ENCODE measurements at places on chromosomes 2 and 18.

DNA sequence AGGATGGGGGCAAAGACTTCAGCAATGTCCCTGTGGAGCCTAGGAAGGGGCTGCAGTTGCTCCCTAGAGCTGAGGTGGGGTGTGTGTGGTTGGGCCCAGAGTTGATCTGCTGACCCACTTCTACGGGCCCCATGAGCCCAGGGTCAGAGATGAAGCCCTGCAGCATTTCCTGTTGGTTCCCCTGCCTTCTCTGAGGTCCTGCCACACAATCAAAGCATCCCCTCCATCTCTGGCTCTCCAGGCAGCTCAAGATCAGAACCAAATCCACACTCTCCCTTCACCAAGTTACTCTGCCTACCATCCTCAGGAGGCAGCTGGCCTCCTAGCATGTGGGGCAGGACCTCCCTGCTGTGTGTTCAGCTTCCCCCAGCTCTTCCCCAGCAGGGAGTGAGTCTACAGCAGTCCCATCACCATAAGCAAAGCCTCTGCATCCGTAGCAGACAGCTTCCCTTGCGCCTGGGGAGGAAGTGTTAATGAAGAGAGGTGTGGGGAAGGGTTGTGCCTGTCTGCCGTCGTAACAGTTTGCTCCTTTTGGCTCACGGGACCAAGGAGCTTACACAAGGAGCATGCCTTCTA lies 26.9 kb downstream of the TMEM247 start:
- DNase-seq: no peak

DNA sequence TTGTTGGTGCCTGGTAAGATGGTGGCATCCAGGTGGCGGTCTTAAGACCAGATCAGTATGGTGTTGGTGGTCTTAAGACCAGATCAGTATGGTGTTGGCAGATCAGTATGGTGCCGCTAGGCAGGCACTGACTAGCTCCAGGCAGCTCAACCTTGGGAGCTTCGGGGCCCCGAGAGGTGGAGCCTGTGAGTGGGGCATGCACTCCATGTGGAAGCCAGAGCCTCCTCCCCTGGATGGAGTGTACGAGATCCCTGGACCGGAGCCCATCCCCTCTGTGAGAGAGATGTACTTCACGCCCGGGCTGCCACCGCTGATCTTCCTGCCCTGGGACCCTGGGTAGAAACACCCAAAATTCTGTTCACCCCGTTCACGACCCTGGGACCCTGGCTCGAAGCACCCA lies 19.0 kb downstream of the MALT1 start:
- DNase-seq: no peak

DNA sequence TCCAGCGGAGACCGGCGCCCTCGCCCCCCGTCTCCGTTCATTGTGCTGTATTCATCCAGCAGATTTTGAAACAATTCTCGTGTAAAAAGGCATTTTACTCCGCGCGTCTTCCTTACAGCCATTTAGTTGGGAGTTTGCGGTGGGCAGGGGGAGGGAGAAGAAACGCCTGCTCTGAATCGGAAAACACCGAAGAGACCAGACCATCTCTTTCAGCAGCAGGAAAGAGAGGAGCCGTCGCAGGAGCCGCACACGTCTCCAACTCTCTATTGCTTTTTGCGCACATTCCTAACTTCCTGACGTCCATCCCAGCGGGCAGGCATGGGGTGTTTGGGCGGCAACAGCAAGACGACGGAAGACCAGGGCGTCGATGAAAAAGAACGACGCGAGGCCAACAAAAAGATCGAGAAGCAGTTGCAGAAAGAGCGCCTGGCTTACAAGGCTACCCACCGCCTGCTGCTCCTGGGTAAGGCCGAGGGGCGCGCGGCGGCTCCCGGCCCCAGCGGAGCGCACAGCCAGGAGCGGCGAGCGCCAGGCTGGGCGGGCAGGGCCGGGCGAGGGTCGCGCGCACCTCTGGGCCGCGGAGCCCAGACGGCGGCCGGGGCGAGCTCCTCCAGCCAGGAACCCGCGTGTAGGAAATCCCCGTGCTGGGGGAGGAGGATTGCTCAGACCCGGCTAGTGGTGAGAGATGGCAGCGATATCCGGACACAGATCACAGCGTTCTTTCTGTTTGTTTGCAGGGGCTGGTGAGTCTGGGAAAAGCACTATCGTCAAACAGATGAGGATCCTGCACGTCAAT lies 63.2 kb downstream of the GNAL start:
- no peak for DNase-seq

- no peak for DNase-seq
Observed at GRCh38 chr2:2846332-2847208, 515.5 kb upstream of the MYT1L start.

DNA sequence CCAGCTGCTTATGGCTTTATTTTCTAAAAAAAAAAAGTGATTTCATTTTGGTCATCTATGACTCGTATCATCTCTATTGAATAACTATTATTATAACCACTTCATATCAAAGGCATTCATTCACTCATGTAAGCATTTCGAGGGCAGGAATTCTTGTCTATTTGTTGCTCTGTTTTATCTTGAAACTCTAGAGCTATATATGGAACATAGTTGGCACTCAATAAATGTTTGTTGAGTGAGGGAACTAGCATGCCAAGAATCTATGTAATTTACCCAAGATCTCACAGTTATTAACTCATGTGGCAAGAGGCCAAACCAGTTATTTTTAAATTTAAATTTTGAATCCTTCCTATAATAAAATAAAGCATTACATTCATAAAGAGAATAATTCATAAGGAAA lies 470.1 kb downstream of the TMX3 start:
- no peak for DNase-seq

DNA sequence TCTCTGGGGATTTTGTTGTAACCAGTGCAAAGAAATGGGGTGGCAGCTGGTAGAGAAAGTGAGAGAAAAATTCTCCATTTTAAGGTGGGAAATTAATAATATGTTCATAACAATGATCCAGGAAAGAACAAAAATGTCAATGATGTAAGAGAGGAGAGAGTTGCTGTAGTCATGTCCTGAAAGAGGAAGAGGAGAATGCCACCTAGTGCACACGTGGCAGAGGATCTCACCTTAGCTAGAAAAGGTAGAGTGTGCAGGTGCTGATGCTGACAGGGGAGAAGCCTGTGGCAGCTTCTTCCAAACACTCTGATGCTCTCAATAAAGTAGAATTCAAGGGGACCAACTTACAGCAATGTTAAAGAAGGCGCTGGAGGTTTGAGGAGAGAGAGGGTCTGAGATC lies 282.9 kb upstream of the PKDCC start:
- DNase-seq: no peak

- no peak for DNase-seq
Observed at GRCh38 chr2:58896638-58897037, 655.5 kb upstream of the FANCL start.

DNA sequence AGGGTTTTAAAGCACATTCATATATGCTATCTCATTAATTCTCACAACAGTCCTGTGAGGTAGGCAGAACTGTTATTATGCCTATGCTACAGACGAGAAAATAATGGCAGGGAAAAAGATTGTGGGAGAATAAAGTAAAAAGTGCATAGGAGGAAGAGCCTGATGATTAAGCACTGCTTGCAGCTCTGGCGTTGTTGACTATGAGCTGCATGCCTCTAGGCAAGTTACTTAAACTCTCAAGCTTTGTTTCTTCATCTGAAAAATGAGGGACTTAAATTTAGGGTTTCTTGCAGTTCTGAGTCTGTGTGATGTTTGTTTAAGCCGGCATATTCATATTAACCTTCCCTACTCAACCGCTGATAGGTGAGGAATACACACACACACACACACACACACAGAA lies 51.6 kb upstream of the RAPH1 start:
- DNase-seq: no peak

DNA sequence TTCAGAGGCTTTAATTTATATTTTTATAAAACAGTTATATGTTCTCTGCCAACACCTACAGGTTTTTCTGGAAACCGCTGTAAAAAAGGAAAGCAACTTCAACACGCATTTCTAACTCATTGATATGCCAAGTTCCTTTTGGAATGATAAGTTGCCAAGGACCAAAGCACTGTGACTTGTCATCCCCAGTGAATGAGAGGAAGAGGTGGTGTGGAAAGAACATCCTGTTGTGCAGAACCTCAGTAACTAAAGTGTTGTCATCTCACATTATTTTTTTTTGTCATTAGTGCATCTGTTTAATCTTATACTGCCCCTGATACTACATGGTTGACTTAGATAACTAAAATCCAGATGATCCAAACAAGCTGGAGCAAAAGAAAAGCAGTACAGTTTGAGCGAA lies 96.0 kb upstream of the NEUROD1 start:
- no peak for DNase-seq

DNA sequence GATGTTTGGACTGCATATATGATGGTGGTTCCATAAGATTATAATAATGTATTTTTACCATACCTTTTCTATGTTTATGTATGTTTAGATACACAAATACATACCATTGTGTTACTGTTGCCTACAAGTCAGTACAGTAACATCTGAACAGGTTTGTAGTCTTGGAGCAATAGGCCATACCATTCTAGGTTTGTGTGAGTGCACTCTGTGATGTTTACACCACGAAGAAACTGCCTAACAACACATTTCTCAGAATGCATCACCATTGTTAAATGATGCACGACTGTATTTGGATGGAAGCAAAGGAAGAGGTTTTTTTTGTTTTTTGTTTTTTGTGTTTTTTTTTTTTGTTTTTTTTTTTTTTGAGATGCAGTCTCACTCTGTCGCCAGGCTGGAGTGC lies 9.5 kb downstream of the DUSP19 start:
- DNase-seq: no peak

GRCh38 chr2:191436368-191437055 lies 191.3 kb downstream of the MYO1B start:
- DNase-seq: no peak

- DNase-seq: no peak
Observed at GRCh38 chr18:26044807-26045206, 45.6 kb downstream of the SS18 start.

- DNase-seq: no peak
Observed at GRCh38 chr18:61827591-61827990, 65.2 kb downstream of the RNF152 start.

- no peak for DNase-seq
Observed at GRCh38 chr2:73268366-73268829, 15.9 kb downstream of the FBXO41 start.

- peak; percentile 78 for DNase-seq
Observed at GRCh38 chr2:226427538-226428307, 371.9 kb downstream of the IRS1 start.

- DNase-seq: no peak
Observed at GRCh38 chr2:176188774-176189680, 559 bp downstream of the HOXD1 start.

DNA sequence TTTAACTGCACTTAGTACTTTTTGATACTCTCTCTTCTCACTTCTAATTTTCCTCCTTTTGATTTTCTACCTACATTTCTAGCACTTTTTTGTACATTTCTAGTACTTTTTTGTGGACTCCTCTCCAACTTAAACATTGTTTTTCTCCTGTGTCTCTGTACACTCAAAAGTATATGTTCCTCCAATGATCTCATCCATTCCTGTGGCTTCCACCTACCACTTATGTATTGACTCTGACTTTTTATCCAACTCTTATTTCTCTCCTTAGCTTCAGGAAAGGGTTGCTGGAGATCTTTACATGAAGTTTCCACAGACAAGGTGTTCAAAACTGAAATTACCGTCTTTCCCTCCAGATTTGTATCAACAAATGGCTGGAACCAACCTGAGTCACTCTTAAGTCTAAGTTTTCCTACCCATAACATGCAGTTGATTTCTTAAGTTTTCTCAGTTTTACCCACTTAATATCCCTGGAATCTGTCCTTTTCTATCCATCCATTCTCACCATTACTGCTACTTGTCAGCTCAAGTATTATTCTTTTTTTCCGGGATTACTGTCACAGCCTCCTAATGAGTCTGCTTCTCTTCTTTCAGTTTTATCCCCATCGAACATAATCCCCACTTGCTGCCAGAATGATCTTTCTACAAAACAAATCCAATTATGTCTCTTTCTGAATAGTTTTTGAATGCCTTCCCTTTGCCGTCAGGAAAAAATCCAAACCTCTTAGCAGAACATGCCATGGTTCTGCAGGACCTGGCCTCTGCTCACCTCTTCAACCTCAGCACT lies 22.6 kb upstream of the PELI1 start:
- DNase-seq: no peak

DNA sequence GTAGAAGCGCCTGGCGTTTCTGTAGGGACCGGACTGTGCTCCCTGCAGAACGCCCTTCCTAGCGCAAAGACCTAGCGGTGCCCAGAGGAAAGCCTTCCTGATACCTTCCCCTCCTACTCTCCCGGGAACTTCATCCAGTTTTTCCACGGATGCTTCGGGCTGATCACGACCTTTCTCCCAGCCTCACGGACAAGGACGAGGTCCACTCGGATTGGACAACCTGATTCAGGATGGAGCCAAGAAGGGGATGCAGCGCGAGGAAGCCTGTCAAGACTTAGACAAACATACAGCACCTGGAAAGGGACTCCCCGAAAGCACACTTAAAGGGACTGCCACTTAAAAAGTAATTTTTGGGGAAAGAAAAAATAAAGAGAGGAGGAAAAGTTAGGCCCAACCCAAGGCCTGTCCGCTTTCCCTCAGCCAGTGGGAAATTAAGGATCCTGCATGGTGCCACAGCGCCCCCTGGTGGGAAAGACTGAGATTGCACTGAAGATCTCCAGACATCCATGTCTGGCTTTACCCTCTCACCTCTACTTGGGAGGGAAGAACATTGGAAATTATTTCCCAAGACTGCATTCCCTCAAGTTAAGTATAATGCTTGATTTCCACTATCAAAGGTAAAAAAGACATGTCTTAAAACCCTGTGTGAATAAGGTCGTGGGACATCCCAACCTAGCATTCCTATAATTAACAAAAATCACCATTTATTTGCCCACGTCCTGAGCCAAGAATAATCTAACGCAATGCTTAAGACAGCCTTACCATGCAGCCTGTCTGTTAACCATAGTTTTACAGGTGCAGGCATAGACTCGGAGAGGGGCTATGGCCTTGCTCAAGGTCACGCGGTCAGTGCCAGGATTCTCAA lies 13.4 kb upstream of the COPS8 start:
- DNase-seq: no peak
